ENCODE measurements at places on chromosomes 1 and 21.
A peak's percentile ranks its signal among the peaks of the same experiment; 100 is the strongest.

DNA sequence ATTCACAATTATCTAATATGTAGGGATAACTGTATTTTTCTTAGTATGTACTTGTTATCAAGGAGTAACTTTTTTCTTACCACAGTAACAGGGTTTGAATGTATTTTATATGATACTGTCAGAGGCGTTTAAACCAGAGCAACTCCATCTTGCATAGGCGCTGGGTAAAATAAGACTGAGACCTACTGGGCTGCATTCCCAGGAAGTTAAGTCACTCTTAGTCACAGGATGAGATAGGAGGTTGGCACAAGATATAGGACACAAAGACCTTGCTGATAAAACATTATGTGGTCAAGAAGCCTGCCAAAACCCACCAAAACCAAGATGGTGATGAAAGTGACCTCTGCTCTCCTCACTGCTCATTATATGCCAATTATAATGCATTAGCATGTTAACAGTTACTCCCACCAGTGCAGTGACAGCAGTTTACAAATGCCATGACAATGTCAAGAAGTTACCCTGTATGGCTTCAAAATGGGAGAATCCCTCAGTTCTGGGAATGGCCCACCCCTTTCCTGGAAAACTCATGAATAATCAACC, 64.8 kb downstream of the RPE65 start:
- peak; percentile 78 for DNase-seq

DNA sequence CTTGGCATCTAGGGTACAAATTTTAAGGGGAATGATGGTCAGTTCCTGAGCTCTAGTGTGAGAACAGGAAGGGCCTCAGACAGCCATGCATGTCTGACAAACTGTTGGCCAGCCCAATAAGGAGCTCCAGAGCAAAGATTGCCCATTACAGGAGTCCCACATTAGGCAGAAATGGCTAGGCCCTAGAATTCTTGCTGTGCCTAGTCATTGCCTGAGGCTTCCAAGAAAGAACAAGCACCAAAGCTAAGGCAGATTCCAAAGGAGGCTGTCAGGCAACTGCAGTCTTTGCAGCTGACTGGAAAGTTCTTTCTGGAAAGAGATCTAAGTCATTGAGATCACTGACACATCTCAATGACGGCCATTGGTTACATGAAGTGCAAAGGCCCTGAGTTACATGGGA, 3.9 kb upstream of the STIL start:
- no peak for DNase-seq

GRCh38 chr1:115794976-115795639, 26.6 kb upstream of the CASQ2 start:
- no peak for DNase-seq

- DNase-seq = peak; percentile 19
Observed at GRCh38 chr1:172484252-172484651, 40.4 kb upstream of the PIGC start.

GRCh38 chr1:39183503-39184353, 20.8 kb upstream of the MACF1 start:
- peak; percentile 86 for DNase-seq

DNA sequence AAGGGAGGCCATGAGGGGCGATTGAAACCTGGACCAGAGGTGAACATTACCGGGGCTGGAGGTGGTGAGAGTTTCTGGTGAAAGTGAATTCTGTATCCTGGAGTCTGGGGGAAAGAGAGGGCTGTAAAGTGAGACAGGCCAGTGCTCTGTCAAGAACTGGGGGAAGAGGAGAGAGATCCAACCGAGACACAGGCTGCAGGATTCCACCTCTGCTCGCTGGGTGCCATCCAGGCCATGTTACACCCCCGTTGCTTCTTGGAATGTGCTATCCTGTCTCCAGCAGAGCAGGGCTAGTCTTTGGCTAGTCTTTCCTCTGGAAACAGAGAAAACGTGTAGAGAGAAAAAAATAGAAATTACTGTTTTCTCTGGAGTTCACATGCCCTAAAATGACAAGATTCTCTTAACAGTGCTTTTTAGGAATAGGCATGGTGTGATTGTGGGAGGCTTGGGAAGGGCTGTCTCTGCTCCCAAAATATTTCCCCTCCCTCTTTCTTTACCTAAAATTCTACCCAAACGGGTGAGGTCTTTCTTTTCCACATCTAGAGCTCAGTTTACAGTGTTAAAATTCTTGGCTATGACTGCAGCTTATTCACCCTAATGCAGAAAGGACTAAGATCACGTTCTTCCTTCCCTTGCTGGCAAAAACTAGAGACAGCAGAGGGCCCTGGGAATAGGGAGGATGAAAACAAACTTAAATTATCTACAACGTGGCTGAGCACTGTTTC, 16.5 kb upstream of the OVAAL start:
- no peak for DNase-seq

GRCh38 chr1:67708606-67709005, 23.6 kb downstream of the GADD45A start:
- no peak for DNase-seq

DNA sequence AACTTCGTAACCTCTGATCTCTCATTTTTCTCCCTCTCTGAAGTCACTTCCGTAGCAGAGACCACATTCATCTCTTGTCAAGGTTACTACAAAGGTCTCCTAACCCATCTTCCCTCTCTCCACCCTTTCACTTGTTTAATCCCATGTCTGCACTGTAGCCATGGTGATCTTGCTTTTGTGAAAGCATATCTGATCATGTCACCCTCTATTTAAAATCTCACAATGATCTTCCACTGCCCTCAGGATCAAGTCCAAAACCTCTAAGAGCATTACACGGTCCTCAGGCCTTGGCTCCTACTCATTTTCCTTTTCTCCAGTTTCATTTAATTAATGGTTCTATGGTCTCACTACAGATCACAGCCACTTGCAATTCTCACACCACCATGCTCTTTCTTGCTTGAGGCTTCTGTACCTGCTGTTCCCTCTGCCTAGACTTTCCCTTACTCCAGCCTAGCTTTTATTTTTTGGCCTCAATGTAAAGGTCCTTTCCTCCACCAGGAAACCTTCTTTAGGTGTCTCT, 12.1 kb downstream of the ARHGEF11 start:
- no peak for DNase-seq

GRCh38 chr1:92989936-92990583, 28.8 kb upstream of the DIPK1A start:
- DNase-seq = no peak

GRCh38 chr1:49323925-49324540, 547.3 kb upstream of the BEND5 start:
- no peak for DNase-seq

DNA sequence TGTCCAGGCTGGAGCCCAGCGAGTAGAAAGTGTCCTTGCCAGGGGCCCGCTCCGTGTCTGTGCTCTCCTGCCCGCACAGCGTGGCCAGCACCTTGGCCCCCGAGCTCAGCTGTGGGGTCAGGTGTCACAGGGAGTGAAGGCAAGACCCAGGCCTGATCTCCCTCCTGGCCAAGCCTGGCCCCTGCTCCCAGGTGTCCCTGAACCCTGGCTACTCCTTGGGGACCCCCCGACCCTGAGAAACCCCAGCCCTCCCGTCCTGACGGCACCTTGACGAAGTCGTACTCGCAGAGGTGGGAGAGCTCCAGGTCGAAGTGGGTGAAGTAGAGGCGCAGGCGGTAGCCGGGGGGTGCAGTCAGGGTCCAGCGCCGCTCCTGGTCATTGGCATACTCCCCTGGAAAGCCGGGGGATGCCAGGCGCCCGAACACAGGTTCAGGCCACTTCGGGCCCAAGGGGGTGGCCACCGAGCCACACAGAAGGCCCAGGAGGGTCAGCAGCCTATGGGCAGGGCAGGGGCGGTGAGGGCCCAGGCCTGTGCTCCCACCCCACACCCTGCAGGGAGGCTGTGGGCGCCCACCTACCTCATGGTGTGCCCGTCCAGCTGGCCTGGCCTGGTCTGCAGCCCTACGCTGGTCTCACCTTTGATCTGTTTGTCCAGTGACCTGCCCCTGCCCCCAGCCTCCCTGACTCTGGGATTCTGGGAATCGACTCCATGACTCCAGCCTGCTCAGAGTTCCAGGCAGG, at the start of gene MASP2:
TSS of gene MASP2 (minus strand) at position 615 of the 741 bp plus-strand sequence. CDS start at position 583, 32 bp downstream.
- no peak for DNase-seq

- DNase-seq = no peak
Observed at GRCh38 chr21:46116189-46116775, 18.4 kb downstream of the COL6A2 start.

DNA sequence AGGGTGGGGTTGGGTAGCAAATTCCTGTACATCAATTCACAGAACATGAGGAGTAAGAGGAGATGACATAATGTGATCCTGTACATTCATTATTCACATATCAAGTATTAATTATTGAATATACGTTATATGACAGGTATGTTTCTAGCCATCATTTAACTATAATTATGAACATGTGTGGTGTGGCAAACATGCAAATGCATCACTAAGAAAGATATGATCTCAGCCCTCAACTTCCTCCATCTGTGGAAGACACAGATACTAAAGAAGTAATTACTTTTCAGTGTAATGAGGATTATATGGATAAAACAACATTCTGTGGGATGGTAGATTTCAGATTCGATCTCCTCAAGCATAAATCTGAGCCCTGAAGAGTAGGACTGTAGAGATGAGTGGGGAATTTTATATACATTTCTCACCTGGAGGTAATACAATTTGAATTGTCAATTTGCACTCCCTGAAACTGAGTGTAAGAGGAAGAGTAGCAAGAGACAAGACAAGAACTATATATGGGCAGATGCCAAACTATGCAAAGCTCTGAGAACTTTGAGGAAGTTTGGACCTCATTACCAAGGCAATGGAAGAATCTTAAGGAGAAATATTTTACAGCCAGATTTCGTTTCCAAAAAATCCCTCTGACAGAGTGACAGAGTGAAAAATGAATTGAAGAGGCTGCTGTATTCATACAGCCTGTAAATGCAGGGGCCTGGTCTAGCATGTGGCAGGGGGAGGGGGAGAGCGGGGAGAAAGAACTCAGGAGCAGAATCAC, 275.5 kb downstream of the TPR start:
- no peak for DNase-seq
